ENCODE measurements at places on chromosomes 7 and 10.

- no peak for DNase-seq
These were observed 58.6 kb upstream of the ANK3 start for GRCh38 chr10:60448246-60448645.

- no peak for DNase-seq
These were observed 97.5 kb downstream of the FAM53B start for GRCh38 chr10:124646483-124647352.

DNA sequence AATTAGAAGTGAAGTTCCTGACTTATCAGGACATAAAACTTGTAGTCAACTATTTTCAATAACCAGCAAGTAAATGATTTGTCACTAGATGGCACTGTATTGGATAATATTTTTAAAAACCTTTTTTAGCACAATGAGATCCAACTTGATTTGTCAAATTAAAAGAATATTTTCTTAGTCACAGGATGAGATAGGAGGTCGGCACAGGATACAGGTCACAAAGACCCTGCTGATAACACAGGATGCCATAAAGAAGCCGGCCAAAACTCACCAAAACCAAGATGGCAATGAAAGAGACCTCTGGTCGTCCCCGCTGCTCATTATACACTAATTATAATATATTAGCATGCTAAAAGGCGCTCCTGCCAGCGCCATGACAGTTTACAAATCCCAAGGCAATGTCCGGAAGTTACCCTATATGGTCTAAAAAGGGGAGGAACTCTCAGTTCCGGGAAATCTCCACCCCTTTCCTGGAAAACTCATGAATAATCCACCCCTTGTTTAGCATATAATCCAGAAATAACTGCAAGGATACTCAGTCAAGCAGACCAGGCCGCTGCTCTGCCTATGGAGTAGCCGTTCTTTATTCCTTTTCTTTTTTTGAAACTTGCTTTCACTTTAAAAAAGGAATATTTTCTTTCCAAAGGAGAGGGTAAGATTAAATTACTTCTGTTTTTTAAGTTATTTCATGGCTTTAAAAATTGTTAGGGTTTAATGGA is 255.7 kb upstream of the MKLN1 start:
- no peak for DNase-seq

DNA sequence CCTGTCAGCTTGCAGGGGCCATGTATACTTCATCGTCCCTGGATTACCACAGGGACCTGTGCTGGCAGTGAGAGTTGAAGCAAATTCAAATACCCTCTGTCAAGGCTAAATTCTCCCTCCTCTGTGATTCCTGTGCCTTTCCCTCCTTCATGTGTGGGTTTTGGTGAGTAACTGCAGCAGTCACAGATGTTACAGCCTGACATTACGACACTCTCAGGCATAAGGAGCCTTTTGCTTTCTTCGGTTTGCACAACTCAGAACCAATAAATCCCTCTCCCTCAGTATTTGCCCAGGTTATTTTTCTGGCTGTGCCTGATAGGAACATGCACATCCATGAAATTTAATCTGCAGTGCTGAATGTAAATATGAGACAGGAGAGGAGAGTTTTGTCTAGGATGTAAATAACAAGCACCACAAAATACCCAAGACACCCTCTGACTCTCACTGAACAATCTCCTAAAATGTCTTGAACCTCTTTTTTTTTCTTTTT is 997.2 kb upstream of the GHITM start:
- DNase-seq = no peak

DNA sequence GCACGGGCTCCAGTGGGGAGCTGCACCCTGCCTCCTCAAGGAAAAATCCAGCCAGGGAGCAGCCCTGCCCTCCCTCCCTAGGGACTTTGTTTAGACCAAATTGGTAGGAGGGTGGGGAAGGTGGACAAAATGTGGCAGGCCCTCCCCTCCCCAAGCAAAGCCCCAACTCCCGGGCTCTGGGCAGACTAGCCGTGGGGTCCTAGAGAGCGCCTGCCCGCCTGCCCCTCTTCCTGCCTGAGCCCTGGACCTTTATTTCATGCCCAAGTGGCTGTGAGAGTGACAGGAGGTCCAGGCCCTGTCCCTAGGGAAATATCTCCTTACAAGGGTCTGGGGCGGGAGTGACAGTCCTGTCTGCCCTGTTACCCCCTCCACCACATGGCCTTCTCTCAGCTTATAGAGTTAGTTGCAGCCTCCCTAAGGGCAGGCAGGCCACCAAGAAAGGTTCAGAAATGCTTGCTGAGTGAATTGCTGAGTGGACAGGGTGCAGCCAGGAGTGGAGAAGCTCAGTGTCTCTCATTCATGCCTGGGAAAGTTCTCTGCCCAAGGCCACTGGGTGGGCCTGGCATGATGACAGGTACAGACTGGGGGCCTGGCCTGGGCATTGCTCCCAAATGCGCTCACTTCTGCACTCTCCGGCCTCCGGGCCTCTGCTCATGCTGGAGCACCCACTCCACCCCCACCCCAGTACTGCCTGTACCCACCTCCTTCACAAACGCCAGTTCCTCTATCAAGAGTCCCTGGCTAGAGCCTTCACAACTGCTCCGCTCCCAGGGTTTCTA is 25.2 kb downstream of the DNAJB12 start:
- DNase-seq = no peak

DNA sequence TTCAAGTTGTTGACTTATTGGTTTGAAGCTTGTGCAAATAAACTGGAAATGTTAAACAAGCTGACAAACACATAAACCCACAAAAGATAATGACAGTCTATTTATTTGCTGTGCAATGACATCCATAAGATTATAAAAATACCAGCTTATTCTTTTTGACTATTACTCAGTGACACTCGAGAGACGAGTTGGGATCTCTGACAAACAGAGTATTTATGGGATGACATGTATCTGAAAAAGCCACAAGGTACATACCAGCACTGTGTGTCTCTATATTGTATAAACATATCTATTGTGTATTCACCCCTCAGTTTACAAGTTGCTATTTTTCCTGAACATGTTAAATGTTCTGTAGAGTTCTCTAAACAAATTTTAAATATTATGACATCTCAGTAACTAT is 88.9 kb downstream of the CHRM2 start:
- DNase-seq = no peak

- DNase-seq = no peak
These were observed 19.4 kb downstream of the SPOCK2 start for GRCh38 chr10:72068901-72069446.

- no peak for DNase-seq
These were observed 25.5 kb upstream of the FAM221A start for GRCh38 chr7:23654508-23654907.

GRCh38 chr10:121935702-121936101 is 7.9 kb upstream of the ATE1 start:
- DNase-seq = no peak

- no peak for DNase-seq
These were observed 22.8 kb downstream of the SGMS1 start for GRCh38 chr10:50600831-50601477.

DNA sequence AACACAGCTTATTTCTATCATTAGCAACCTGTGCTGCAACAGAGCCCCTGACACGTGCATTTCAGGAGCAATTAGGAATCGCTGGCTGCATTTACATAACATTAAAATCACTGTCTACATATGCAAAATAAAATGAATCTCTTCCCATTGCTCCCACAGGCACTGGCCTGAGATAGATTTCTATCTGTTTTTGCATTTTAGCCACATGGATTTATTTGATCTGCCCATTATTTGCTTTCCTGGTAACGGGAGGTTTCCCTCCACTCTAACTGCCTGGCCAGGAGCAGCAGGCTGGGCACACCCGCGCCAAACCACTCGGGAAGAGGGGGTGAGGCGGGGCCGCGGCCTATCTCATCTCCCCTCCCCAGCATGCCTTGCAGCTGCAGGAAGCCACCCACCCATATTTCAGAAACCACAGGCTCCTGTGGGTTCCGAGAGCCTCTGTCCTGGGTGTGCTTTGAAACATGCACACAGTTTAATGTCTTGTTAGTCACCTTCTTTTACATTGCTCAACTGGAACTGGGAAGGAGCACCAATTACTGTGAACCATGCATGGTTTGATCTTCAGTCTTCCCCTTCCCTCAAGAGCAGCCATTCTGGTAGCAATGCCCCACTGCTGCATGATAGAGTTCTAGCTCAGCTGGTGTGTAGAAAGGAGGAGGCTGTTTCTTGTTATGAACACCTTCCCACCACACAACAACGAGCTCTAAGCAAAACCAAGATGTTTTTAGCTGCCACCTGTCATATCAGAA is 37.7 kb upstream of the IKZF1 start:
- DNase-seq = peak; percentile 80

- no peak for DNase-seq
These were observed 45.1 kb upstream of the ZPBP start for GRCh38 chr7:50138101-50138500.

DNA sequence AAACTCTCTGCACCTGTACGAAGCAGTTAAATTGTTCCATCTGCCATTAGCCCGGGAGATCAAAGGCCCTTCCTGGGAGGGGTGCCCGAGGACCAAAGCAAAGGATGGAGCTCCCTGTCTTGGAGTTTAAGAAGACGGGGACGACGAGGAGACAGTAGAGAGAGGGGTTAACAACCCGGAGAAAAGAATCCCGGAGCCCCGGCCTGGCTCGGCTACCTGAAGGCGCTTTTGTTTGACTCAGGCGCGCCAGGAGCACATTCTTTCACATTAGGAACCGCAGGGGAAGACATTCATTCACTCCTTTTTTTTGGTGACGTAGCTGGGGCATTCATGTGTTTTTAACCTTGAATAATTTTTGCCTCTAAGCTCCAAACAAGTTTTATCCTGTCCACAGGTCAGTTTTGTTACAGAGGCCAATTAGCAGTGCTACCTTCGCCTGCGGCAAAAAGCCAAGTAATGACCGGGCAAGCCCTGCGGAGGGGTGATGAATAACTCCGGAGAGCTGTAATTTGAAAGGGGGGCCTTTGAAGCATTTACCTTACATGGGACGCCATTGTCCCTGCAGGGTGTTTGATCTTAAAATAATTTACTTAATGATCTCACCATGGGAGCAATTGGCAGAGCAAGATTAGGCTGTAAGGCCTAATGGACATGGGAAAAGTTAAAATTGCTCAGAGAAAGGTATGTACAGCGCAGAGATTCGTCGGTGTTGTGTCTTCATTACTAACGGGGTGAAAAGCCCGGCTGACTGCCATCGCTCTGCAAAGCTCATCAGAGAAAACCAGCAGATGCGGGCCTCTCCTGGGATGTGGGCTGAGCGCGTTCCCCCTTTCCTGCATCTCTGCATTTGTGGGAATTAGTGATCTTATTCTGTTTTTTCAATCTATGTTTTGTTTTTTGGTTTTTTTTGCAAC is 258.0 kb upstream of the SP4 start:
- no peak for DNase-seq

DNA sequence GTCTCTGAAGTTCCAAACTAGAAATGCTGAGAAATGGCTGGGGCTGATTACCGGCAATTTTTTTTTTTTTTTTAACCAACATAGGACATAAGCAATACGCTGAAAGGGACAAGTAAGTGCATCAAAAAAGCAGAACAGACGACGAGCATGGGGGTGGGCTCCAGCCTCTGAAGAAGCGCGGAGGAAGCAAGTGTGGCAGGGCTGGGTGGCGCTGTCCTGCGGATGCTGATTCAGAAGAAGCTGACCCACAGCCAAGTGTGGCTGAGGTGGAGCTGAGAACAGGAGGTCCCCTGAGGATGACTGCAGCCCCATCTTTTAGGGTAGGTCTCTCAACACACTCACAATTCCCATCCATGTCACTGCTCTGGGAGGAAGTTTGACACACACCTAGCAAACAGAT is 65.6 kb downstream of the CTBP2 start:
- DNase-seq = no peak

DNA sequence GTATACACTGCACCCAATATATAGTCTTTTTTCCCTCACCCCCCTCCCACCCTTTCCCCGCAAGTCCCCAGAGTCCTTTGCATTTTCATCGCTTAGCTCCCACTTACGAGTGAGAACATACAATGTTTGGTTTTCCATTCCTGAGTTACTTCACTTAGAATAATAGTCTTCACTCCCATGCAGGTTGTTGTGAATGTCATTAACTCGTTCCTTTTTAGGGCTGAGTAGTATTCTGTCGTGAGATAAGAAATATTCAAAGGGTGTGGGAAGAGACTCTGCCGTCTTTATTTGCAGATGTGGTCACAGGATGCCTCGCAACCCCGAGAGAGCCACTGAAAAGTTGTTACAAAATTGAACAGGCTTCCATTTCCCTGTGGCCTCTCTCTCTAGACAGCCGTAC is 137.9 kb upstream of the SH2B2 start:
- no peak for DNase-seq

- DNase-seq = no peak
These were observed 128.3 kb downstream of the PRPF18 start for GRCh38 chr10:13715100-13715499.

DNA sequence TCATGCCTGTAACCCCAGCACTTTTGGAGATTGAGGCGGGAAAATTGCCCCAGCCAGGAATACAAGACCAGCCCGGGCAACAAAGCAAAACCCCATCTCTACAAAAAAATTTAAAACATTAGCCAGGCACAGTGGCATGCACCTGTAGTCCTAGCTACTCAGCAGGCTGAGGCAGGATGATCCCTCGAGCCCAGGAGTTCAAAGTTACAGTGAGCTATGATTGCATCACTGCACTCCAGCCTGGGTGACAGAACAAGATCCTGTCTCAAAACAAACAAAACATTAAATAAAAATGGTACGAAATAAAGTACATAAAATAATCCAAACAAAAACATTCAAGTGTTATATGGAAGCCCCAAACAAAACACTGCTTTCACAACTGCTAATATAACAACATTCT is 125.0 kb downstream of the SNX13 start:
- no peak for DNase-seq

- DNase-seq = no peak
These were observed 3.4 kb downstream of the TACR2 start for GRCh38 chr10:69413221-69413865.

DNA sequence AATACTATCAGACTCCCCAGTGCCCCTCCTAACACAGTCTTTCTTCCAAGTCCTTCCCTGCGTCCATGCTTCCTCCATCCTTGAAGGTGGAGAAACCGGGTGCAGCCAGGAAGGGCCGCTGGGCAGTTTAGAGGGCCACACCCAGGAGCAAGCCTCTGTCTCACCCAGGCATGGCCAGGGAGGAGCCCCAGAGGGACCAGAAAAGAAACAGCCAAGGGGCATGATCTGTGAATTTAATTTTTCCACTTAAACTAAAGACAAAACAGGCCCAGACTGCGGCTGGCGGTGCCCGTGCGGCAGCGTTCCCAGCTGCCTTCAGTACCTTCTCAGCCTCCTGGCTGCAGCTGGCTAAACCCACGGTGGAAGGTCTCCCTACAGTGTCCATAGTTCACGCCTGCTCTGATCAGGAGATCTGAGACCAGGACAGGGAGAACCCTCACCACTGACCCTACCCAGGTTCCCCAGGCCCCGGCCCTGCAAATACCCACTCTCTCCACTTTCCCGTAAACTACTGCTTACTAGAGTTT is 12.9 kb downstream of the UNCX start:
- no peak for DNase-seq

- no peak for DNase-seq
These were observed 6.7 kb downstream of the LAMB1 start for GRCh38 chr7:107996072-107996882.

GRCh38 chr7:70647801-70648498 is 484.0 kb upstream of the GALNT17 start:
- DNase-seq = peak; percentile 58

DNA sequence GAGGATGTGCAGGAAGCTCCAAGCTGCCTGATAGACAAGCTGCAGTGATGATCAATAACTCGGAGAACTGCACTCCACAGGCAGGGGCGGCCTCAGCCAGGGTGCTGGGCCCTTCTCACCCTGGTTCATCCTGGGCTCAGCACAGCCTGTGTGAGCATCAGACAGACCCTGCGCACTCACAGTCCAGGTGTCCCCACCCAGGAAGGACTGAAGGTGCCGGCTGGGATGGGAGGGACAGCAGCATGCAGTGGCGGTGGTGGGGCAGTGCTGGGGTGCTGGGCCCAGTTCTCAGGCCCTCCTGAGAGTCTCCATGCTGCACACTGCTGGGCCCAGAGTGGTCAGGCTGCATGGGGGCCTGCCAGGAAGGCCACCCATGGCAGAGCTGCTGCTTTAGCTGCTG is 74.1 kb downstream of the ITIH5 start:
- no peak for DNase-seq

Data from GM06990 (cell line).